ENCODE measurements at places on chromosomes 2 and 18.
A peak's percentile ranks its signal among the peaks of the same experiment; 100 is the strongest.

DNA sequence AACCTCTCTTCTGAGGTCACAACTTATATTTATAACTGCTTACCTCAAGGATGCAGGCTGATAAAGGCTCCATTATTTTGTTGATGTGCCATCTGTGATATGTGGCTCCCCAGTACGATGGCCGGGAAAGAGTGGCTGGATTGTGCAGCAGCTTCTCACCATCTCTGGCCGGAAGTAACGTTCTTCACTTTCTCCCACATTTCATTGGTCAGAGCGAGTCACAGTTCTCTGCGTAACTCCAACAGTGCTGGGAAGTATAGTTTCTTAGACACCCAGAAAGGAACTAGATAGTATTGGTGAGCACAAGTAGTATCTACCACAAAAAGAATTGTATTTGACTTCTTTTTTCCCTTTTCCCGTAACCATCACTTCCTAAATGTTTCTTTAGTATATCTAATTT lies 28.7 kb downstream of the ZSWIM2 start:
- no peak overlapping the region for H3K4me3 ChIP-seq
- no peak for DNase-seq
- H3K27ac ChIP-seq: no peak overlapping the region

DNA sequence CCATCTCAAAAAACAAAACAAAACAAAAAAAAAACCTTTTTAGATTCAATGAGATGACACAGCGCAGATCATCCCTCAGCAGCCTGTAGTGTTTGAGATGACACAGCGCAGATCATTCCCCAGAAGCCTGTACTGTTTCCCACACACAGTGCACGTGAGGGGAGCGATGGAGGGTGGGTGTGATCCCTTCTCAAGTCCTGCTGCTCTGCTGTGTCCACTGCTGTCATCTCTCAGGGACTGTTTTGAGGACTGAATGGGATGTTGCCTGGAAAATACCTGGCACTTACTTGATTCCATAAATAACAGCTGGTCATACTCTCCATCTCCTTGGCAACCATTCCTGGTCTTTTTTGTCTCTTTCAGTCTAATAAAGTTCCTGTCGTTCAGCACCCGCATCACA lies 25.7 kb downstream of the TGOLN2 start:
- no peaks in the 10 kb centered on the region for H3K27me3 ChIP-seq
- H3K27ac ChIP-seq: no peak overlapping the region
- no peak overlapping the region for H3K4me3 ChIP-seq
- DNase-seq: no peak
- no peaks in the 10 kb centered on the region for H3K4me1 ChIP-seq

DNA sequence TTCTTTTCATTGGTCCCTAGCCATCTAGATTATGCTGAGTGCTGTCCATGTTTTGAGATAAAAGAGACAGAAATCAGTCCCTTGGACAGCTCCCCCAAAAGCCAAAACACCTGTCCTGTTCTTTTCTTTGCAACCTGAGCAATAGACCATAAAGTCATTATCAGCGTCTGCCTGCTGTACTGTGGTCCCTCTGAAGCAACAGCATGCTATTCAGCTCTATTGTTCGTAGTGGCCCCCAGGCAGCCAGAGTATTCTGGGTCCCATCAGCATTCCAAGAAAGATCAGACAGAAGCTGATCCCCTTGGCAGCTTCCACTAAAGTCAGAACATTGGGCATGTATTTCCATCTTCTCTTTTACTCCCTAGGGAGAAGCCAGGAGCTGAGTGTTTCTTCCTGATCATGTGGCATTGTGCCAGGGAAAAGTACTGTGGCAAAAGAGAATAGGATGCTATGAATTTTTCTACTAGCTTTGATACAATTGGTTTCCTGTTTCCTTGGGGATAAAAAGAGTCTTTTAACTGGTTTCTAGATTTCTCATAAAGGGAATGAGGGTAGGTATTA lies 33.6 kb upstream of the ZSWIM2 start:
- no peak for DNase-seq
- no peaks in the 10 kb centered on the region for H3K36me3 ChIP-seq
- H3K27me3 ChIP-seq: no peaks in the 10 kb centered on the region
- no peak overlapping the region for H3K4me3 ChIP-seq

GRCh38 chr2:101802329-101802728 lies 104.8 kb downstream of the MAP4K4 start:
- peak overlapping the region; percentile 72 for H3K27ac ChIP-seq
- peaks cover 31% of the 10 kb centered on the region for H3K4me1 ChIP-seq
- H3K27me3 ChIP-seq: no peaks in the 10 kb centered on the region
- H3K4me3 ChIP-seq: no peak overlapping the region
- DNase-seq: no peak

Data from esophagus squamous epithelium (tissue), 5 donors.